Stimulated activated CD4-positive, alpha-beta T cell treated with anti-CD3 and anti-CD28 coated beads, Interleukin-2, amount 100 ng/mL, for 48 hours (primary cell): ENCODE measurements at places on chromosomes 7 and 10.

GRCh38 chr10:71419002-71419540 is 22.4 kb downstream of the CDH23 start:
- no peak for DNase-seq

DNA sequence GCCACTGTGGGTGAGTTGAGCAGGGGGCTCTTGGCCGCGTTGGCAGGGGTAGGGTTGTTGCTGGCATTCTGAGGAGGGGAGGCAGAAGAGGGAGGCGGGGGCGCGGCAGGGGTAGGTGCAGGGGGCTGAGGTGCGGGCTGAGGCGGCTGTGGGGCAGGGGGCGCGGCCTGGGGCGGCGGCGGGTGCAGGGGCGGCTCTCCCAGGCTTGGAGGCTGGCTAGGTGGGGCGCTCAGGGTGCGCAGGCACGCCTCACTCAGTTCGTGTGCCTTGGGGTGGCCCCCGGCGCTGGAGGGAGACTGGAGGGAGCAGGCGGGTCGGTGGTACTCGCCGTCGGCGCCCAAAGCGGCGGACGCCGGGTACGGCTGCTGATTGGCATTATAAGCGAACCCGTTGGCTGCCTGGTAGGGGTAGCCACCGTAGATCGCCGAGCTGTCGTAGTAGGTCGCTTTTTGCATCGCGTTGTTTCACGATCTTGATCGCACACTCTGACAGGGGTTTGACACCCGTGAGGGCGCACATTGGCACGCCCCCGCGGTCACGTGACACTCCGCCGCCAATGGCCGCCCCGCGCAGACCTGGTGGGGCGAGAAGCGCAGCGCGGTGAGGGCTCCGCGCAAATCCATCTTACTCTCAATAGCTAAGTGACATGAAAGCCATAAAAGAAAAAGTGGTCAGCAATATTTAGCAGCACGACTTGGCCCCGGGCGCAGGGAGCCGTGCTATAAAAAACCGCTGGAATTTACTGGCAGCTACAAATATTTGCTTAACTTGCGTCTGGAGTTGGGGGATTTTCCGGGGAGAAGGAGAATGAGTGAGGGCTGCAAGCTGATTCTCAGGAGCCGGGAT is 7.9 kb upstream of the HOXA2 start:
- no peak for DNase-seq

DNA sequence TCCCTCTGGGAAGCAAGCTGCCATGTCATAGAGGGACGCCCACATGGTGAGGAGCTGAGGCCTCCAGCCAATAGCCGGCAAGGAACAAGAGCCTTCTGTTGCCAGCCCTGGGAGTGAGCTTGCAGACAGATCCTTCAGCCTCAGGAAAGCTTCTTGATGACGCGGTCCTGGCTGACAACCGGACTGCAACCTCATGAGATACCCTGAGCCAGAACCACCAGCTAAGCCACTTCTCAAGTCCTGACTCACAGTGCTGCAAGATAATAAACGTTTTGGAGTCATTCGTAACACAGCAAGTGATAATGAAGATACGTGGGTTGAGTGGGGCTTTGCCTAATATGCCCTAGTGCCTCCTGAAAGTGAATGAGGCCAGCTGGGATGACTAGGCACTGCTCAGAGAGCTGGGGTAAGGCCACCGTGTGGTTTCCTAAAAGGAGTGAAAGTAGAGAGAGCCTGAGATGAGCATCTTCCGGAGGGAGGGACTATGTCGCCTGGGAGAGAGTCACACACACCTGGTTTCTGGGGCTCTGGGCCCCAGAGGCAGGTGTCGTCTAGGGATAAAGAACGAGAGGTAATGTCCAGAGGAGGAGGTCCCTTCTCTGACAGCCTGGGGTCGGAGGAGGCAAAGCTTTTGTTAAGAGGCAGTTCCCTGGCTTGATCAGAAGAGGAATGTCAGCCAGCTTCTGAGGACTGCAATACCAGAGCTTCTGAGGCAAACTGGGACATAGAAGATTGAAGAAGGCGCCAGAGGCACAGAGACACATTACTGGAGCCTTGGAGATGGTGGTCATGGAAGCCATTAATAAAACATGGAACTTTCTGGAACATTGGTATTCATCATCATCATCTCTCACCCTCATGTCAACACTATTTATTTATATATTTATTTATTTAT is 53.6 kb downstream of the PYROXD2 start:
- DNase-seq = peak; percentile 10

DNA sequence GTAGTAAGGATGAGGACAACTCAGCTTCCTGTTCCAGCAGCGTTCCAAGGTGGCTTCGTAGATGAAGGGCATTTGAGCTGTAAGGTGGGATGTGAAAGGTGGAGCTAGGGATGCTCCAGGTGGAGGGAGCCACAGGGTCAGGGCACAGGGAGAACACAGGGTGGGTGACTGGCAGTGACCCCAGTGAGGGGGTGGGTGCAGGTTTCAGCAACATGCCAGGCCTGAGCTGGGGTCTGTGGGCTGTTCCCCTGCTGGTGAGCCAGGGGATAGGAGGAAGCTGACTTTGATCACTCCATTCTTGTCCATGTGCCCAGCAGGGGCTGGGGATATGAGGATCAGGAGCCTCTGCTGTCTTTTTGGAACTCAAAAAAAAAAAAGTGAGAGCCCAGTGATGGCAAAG is 33.2 kb downstream of the CDH23 start:
- no peak for DNase-seq

- DNase-seq = no peak
These were observed 17.0 kb upstream of the SFRP5 start for GRCh38 chr10:97788552-97789442.

- no peak for DNase-seq
These were observed 149.2 kb downstream of the XPNPEP1 start for GRCh38 chr10:109774121-109774440.

DNA sequence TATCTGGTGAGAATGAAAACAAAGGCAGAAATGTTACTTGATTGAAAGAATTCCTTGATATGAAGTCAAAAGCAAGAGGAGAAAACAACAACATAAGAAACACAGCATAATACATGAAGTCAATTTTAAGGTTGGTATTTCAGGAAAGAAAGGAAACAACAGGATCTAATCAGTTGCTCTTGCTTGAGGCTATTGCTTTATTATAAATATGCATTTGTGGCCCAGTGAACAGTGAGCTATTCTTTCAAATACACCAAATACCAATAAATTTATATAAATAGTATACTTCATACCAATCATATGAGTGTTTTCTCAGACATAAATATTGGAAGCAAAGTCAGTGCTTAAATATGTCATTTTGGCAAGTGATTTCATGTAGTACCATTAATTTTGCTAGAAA is 806.6 kb downstream of the NXPH1 start:
- no peak for DNase-seq

GRCh38 chr7:27840313-27840712 is 100.4 kb downstream of the TAX1BP1 start:
- DNase-seq = no peak

DNA sequence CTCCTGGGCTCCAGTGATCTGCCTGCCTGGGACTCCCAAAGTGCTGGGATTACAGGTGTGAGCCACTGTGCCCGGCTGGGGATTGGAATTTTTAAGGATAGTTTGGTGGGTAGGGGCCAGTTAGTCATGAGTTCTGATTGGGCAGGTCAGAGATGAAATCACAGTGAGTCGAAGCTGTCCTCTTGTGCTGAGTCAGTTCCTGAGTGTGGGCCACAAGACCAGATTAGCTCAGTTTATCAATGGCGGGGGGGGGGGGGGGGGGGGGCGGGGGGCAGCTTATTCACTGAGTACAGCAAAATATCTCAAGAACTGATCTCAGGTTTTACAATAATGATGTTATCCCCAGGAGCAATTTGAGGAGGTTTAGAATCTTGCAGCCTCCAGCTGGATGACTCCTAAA is 11.6 kb upstream of the ERCC6 start:
- DNase-seq = no peak

DNA sequence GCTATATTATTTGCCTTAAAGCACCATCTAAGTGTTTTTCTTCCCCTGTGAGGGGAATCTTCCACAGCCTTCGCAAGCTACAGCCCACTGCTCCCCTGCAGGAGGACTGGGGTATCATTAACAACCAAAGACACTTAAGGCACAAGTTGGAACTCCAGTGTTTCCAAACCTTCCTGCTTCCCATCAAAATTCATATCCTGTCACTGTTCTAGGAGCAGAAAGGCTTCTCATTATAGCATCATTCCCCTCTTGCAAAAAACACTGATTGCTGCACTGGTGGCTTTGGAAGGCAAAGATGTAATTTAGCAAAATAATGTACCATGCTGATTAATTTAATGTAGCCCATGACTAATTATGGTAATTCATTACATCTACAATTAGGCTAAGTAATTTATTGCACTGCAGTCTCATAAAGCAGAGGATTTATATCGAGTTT is 207.2 kb downstream of the SKAP2 start:
- DNase-seq = no peak

DNA sequence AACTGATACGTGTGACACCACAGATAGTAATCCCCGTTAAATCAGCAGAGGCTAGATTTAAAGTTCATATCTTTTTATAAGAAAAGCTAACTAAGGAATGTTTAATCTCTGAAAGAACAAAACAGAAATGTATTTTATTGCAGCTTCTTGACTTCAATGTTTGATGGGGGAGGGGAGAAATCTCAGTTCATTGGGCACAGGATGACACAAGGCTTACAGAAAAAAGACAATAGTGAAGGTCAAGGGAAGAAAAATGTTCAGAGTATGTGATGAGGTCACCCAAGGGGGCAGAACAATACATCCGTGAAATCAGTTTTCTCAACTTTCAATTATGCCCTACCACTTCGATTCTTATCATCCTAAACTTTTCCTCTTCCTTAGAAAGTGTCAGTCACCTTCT is 102.9 kb downstream of the ELAPOR2 start:
- no peak for DNase-seq

GRCh38 chr10:69752479-69752878 is 49.2 kb upstream of the COL13A1 start:
- DNase-seq = no peak

DNA sequence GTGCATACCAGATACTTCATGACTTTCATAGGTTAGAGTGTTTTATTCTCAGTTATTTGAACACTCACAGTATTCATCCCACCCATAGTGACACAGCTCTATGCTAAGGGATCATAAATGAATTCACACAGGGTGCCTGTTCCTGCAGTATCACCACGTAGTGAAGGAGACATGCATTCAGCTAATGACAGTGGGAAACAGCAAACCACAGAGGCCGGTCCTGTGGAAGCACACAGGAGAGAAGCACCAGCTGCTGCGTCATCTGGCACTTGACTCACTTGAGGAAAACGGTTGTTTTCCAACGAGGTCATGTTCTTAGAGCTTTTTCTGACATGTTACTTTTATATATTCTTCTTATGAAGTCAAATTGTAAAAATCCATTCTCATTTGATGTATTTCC is 73.0 kb downstream of the UBE3C start:
- no peak for DNase-seq

DNA sequence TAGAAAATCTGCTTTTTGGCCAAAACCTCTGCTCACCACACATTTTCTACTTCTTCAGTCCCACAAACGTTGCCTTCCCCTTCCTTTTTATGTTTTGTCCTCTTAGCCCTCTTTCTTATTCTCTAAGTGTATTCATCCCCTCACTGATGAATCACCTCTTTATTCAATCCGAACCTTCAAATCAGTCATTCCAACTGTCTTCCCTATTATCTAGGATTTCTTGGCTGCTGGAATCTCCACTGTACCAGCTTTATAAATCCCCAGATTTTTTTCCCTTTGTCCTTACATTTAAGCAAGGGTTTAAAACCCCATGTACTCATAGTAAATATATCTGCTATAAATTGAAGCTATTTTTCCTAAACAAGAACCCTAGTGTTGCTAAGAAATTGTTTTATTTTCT is 176.9 kb downstream of the SEMA3A start:
- DNase-seq = no peak

- no peak for DNase-seq
These were observed 21.6 kb upstream of the OTUD1 start for GRCh38 chr10:23417254-23417653.

- DNase-seq = no peak
These were observed 307.9 kb downstream of the PARD3 start for GRCh38 chr10:34507217-34507616.

DNA sequence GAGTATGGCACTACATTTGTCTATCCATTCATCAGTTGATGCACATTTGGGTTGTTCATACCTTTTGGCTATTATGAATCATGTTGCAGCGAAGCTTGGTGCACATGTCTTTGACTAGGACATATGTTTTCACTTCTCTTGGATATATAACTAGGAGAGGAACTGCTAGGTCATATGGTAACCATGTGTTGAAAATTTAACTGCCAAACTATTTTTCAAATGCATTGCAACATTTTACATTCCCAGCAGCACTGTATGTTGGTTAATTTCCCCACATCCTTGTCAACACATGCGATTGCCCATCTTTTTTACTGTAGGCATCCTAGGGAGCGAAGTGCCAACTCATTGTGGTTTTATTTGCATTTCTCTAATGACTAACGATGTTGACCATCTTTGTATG is 183.4 kb downstream of the PRKCQ start:
- no peak for DNase-seq

DNA sequence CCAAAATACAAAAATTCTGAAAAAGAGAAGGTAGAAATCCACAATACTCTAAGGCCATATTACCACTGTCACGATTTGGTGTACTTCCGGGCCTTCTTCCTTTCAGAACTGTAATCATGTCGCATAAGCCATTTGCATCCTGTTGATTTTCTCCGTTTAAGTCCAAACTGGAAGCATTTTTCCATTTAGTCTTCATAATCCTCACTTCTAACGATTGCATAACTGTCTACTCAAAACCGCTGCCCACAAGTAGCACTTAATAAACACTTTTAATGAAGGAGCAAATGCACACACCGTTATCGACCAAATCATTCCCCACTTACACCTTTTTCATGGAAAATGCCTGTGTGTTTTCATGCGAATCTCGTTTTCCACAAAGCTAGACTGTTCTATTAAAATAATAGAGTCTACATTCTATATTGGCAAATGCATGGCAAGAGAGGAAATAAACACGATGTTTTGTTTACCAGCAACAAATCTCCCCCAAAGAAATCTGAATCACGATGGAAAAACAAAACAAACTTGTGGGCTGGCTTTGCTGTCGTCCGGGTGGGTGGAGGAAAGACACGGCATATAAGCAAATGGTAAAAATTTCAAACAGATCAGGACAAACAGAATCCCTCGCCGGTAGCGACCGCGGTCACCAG is 1.0 kb downstream of the ATE1 start:
- no peak for DNase-seq

DNA sequence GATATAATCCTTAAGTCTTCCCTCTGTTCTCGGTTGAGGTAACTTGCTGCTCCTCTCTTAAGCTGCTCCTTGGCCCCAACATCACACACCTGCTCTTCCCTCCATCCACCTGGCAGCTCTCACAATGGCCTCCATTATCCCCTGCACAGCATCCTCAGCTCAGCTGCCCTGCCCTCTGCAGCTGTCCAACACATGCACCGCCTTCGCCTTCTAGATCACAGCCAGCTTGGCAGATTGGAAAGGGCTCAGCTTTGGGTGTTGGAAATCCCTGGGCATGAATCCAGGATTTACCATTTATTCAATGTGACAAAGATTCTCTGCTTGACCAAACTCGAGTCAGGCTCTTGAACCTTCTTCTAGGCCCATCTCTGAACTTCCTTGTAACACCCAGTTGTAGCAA is 20.6 kb downstream of the RGR start:
- DNase-seq = no peak
